CD4-positive, alpha-beta T cell treated with Interleukin-17A for 1 hour (primary cell): ENCODE measurements at places on chromosomes 12 and 14.

GRCh38 chr12:7716381-7716780, 5.1 kb downstream of the DPPA3 start:
- no peak for DNase-seq

GRCh38 chr12:122139266-122139665, 34.8 kb downstream of the IL31 start:
- no peak for DNase-seq

DNA sequence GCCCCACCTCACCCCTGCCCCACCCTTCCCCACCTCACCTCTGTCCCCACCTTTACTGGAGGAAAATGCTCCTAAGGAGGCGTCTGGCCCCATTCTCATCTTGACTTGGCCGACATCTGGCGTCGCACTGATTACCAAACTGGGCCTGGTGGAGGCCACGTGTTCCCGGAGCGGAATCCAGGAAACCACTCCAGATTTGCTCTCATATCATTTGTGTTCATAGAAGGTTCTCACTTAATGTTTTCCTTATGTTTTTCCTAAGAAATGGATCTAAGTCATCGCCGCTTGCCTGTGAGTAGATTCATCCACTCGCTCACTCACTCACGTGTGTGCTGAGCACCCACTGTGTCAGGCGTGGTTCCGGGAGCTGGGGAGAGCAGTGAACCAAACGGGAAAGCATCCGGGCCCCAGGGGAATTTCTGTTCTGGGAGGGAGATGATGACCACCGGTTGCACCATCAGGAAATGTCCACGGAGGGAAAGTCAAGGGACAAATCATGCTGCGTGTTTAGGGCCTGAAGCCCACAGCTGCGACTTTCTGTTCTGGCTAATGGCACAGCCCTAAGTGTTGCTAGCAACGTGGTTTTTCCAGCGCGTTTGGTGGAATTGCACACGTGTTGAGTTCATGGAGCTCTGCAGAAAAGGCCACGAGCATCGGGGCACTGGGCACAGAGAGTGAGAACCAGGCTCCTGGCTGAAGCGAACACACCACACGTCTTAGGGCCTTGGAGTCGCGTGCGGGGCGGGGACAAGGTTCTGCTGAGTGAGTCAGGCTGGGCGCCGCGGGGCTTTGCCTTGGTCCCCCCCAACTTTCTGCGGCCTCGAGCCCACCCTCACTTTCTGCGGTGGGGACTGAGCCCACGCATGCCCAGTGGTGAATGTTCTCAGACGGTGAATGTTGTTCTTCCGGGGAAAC, 57.7 kb downstream of the ADGRD1 start:
- DNase-seq, result no peak

DNA sequence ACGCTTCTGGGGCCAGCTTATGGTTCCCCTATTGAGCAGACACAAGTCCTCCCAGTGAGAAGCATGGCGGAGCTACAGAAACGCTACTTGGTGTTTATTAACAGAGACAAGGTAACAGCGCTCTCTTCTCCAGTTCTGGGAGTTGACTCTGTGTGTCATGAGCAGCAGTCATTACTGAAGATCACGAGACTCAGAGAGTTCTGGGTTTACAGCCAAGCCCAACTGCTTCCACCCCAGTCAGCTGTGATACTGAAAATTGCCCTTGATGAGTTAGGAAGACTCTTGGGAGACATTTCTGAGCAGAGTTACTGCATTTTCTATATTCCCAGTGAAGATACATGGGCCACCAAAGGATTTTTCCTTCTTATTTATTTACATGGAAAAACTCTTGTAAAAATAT, 48.6 kb downstream of the CFAP251 start:
- no peak for DNase-seq

- DNase-seq, result no peak
Measured at GRCh38 chr12:6040815-6041214, 83.7 kb downstream of the VWF start.

DNA sequence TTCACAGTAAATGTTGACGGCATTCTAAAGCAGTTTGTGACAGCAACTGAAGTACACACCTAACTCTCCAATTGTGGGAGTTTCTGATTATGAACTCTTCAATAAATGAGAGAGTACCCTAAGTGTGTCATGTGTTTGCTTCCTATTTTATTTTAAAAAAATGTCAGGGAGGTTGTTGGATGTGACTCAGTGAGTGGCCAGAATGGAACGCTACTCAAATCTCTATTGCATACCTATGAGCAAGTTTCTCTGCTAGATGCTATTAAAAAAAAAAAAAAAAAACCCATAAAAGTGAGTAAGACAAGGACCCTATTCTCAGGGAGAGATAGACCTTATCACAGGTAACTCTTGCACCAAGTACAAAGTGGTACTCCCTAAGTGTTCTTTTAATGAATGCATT, 256.6 kb downstream of the BTG1 start:
- DNase-seq, result no peak

- no peak for DNase-seq
Measured at GRCh38 chr12:51838762-51839161, 9.8 kb downstream of the FIGNL2 start.

DNA sequence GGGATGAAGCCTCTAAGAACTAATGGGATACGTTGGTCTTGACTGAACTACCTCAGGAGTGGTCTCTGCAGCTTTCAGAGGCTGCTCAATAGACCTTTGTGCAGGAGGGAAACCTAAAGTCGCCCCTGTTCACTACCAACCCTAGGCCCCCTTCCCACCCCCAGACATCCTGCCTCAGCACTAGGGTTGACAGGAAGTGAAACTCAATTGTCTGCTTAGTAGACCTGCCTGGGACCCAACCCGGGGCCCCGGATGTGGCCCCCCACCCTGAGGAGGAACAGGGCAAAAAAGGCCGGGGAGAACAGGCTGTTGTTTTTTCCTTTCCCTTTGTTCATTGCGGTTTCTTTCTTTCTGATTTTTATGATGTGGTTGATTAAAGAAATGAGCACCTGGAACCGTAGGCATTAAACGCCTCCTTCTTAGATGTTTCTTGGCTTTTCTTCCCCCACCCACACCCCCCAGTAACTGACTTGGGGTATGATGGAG, 1.6 kb upstream of the DGKA start:
- DNase-seq, result peak; percentile 91

DNA sequence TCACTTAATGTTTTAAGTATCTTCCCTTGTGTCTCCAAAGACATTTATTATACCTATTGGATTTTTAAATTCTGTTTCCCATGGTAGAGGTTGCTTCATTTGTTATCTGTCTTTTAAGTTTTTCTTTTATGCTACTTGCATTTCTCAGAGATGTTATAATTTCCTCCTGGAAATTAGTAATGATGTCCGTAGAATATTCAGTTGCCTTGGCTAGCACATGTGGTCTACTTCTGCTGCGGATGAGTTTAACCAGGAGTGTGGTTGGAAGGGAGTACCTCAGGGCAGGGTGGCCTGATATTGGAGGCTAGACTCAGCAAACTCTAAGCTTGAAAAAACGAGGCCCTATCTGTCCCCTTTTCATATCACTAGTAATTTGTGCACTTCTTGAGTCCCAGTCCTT, 8.8 kb upstream of the EVL start:
- no peak for DNase-seq

DNA sequence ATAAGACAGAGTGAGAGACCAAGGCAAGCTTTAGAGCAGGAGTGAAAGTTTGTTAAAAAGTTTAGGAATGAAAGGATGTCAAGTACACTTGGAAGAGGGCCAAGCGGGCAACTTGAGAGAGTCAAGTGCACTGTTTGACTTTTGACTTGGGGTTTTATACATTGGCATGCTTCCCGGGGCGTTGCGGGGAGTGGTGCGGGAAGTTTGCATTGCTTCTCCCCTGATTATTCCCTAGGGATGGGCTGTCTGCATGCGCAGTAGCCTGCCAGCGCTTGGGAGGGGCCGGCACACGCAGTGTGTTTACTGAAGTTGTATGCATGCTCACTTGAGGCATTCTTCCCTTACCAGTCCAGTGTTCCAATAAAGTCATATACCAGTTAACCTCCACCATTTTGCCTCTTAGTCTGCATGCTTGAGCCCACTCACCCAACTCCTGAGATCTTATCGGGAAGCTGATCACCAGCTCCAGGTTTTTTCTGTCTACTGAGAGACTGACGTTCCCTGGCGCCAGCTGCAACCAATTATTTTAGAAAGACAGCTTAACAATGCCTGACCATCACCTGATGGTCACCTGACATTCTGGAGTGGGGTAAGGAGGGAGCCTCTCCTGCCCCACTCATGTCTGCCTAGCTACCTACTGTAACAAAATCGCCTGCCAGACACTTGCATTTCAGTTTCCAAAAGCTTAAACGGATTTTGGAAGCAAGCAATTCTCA, 53.2 kb downstream of the DACT1 start:
- DNase-seq, result no peak

- DNase-seq, result no peak
Measured at GRCh38 chr14:60807971-60808370, 73.4 kb downstream of the MNAT1 start.

DNA sequence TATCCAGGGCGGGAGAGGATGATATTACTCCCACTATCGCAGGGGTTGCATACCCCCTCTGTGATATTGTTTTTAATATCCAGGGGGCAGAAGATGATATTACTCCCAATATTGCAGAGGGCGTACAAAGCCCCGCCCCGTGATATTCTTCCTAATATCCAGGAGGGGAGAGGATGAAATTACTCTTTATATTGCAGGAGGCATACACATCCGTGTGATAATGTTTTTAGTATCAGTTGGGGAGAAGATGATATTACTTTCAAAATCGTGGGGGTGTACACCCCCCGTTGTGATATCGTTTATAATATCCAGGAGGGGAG, 52.9 kb upstream of the OXA1L start:
- no peak for DNase-seq

DNA sequence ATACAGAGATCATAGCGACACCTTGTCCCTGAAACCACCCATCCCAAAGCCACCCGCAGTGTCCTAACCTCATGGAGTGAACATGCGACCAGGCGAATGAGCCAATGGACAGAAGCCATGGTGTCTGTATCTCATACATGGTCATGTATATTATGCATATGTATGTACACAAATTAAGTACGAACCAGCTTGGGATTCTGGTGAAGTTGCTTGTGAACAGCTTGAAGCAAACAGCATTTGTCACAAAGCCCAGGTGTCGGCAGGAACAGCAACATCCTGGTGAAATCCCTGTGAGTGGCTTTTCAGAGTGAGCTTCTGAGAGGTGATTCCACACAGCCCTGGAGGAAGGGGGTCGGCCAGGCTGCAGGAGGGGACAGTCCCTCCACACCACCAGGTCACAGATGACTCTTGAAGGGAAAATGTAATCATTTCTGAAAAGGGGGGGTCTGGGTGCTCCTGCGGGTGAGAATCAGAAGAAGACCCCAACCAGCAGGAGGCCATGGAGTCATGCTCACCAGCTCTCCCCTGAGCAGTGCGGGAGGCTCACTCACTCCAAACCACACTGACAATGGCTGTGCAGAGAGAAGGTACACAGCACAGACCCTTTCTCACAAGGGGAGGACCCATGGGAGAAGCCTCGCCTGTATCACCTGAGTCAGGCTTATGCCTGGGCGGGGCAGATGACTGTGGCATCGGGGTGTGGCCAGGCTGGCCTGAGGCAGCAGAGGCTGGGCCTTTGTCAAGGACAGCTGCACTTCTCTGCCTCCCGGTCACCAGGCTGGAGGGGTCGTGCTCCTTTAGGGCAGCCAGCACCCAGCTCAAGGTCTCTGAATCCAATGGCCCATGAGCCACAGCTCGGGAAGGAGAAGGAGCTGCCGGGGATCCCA, 14.3 kb downstream of the CHGA start:
- no peak for DNase-seq

DNA sequence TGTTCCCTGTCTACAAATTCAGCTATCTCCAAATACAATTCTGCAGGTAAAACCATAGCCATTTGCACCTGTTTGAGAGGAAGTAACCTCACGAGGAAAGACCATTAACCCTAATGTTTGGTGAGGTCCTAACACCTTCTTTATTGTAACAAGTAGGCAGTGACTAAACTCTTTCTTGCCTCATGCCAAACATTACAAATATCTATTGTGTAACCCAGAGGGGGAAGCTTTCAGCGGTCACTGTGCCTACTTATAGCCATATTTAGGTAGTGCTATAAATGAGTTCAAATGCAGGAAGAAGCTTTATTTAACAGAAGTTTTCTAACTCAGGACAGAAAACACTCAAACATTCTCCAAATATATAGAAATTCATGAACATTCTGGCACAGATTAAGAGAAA, 252.7 kb downstream of the LRFN5 start:
- no peak for DNase-seq

DNA sequence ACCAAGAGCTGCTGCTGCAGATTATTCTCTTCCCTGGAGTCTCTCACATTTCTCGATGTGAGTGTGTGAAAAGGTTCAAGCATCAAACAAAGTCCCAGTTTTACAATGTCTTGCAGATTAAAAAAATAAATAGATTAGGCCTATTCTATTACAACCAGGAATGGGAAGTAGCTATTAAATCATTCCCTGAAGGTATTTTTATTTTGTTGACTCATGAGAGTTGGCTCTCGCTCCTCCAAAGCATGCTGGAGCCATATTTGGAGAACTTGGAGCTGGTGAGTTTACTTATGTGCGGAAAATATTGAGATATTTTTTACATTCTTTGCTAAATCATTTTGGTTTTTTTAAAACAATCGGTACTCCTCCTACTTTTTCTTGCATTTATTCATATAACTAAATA, 572.3 kb downstream of the ETNK1 start:
- no peak for DNase-seq

DNA sequence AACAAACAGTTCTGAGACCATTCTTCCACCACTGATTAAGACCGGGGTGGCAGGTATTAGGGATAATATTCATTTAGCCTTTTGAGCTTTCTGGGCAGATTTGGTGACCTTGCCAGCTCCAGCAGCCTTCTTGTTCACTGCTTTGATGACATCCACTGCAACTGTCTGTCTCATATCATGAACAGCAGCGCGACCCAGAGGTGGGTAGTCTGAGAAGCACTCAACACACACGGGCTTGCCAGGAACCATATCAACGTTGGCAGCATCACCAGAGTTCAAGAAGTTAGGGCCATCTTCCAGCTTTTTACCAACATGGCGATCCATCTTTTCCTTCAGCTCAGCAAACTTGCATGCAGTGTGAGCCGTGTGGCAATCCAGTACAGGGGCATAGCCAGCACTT, 16.9 kb downstream of the AEBP2 start:
- DNase-seq, result no peak

DNA sequence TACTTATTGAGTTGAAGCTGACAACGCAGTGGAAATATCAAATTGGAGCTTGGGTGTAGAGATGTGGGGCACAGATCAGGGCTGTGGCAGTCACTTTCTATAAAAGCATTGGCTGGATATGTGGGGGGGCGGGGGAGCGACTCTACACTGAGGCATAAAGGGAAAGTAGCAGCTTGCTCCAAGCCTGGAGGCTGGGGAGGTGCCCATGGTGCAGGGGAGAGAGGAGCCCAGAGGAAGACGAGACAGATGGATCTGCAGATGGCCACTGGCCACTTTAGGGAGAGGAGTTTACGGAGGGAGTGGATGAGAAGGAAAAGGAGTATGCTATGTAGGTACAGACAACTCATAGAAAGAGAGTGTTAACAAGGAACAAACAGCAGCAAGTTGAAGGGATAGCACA, 13.5 kb upstream of the NGB start:
- DNase-seq, result no peak

DNA sequence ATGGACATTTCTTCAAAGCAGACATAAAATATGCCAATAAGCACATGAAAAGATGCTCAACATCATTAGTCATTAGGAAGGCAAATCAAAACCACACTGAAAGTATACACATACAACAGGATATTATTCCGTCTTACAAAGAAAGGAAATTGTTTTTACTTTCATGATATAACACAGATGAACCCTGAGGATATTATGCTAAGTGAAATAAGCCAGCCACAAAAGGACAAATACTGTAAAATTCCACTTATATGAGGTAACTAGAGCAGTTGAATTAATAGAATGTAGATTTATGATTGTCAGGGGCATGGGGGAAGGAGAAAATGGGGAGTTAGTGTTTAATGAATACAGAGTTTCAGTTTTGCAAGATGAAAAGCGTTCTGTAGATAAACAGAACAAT, 4.2 kb downstream of the ACYP1 start:
- no peak for DNase-seq
